MM.1S (cell line): ENCODE measurements at places on chromosomes 5 and 9.

DNA sequence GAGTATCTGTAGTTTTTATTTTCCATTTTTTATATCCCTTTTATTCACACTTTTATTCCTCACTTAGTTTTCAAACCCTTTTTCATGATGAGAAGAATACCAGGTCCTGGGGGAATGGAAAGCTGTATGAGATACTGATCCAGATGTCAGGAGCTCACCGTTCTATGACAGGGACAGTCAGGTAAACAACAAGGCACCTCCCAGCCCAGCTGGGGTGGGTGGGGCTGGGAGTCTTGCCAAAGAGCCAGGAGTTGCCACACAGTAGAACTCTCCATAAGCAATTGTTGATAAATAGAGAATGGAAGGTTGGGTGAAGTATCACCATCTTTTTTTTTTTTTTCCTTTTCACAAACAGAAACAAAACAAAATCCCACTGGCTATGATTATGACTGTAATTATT lies 225.8 kb downstream of the NSG2 start:
- peak; percentile 59 for DNase-seq

- DNase-seq, result no peak
Observed at GRCh38 chr5:27474395-27474794, 436.0 kb upstream of the CDH9 start.

DNA sequence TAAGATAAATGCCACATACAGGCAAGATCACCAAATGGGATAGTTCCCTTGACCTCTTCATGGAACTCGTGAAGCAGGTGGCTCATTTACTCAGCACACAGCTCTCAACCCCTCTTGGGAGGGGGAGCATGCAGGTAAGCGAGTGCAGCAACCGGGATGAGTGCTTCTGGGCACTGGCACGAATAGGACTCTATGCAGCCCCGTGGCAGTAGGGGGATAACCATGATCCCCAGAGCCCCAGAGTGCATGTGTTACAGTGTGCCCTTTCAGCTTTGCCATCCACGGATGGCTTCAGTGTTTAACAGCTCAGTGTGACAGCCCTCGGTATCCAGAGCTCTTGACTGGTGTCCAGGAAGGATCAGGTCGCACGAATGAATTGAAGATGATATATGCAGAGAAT lies 1187.1 kb downstream of the CDH9 start:
- no peak for DNase-seq

DNA sequence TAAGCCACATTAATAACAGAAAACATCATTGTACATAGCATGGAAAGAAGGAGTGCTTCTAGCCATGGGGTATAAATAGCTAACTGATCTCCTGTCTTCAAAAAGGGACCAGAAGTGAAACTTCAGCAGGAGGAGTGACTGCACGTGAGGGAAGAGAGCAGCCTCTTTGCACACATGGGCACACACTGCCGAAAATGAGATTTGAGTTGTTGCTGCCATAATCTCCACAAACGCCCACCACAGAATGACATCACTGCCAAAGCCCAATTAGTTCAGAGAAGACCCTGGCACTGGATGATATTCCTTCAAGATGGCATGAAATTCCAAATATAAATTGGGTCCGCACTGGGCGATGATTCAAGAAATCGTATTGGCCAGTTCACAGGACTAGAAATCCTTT lies 238.9 kb upstream of the NR4A3 start:
- no peak for DNase-seq

DNA sequence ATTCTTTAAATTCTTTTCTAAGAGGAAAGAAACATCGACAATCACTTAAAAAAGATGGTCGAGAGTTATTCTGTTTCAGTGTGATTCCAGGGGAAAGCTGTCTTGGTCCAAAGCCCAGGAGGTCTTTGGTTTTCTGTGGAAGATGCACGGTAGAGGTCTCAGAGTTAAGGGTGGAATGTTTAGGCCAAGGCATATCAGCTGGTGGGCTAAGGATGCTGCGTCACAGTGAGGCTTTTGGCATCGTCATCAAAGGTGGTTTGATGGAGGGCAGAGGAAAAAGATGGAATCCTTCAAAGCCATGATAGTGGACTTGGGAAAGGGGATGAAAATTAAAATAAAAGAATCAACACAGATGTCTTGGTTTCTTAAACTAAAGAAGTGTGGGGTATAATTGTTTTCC lies 137.3 kb upstream of the ANKH start:
- DNase-seq, result no peak

- DNase-seq, result no peak
Observed at GRCh38 chr5:35672995-35673394, 55.3 kb downstream of the SPEF2 start.

DNA sequence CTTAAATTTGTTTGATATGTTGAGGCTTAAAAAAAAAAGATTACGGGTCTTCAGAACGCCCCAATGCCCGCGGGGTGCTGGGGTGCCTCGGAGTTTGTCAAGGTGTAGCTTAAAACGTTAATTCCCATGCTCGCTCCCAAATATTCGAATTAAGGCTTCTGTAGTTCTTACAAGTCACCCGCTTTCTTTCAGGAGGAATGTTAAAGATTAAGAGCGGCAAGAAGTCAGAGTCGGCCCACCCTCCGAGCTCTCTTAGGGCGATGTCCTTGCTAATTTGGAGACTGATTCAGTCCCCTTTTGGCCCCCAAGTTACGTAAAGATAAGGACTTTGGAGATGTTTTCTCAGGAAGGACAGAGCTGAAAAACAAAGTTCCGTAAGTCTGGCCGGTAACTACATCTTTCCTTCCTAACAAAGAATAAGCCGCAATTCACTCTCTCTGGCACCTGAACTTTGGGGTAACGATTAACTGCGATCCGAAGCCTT lies 746 bp upstream of the NPM1 start:
- no peak for DNase-seq

- DNase-seq, result no peak
Observed at GRCh38 chr5:100584069-100584468, 48.9 kb downstream of the FAM174A start.

- no peak for DNase-seq
Observed at GRCh38 chr9:136786451-136786850, 4.7 kb upstream of the TMEM141 start.

GRCh38 chr5:3107156-3107611 lies 355.7 kb upstream of the IRX2 start:
- no peak for DNase-seq

GRCh38 chr5:40410964-40411635 lies 268.6 kb upstream of the PTGER4 start:
- no peak for DNase-seq

GRCh38 chr5:96008987-96009647 lies 47.5 kb upstream of the ELL2 start:
- no peak for DNase-seq

GRCh38 chr5:18314192-18314778 lies 680.0 kb downstream of the TAF11L14 start:
- DNase-seq, result peak; percentile 40

DNA sequence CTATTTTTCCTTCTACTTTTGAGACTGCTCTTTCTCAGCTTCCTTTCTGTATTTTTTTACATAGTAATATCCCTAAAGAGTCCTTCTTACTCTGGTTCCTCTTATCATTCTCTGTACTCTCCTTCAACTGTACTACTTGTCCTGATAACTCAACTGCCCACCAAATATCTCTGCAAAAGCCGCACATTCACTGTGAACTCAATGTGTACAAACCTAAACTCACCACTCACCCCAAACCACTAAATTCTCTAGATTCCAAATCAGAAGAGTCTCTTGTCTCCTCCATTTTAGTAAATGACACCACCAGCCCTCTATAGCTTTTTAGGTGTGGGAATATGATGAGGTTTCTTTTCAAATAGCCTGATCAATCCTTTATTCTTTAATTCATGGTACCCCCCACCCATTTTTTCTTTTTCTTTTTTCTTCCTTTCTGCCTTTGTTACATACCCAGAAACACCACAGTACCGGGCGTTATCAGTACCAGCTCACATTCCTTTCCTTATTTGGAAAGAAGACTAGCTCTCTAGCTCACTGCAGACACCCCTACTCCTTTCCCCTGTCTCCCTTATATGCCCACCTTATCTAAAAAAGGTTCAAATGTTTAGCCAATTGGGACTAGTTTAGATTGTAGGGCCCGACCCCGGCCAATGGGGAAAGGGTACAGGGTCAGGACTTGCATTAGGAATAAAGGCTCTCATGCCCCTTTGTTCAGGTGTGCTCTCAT lies 63.1 kb upstream of the RANBP6 start:
- DNase-seq, result no peak

DNA sequence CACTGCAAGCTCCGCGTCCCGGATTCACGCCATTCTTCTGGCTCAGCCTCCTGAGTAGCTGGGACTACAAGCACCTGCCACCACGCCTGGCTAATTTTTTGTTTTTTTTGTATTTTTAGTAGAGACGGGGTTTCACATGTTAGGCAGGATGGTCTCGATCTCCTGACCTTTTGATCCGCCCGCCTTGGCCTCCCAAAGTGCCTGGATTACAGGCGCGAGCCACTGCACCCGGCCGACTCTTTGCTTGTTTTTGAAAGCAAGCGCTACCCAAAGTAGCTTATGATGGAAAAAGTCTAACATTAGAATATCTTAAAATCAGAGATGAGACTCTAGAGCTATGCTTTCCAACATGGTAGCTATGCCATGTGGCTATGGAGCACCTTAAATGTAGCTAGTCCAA lies 585.5 kb upstream of the ITGA1 start:
- DNase-seq, result no peak

DNA sequence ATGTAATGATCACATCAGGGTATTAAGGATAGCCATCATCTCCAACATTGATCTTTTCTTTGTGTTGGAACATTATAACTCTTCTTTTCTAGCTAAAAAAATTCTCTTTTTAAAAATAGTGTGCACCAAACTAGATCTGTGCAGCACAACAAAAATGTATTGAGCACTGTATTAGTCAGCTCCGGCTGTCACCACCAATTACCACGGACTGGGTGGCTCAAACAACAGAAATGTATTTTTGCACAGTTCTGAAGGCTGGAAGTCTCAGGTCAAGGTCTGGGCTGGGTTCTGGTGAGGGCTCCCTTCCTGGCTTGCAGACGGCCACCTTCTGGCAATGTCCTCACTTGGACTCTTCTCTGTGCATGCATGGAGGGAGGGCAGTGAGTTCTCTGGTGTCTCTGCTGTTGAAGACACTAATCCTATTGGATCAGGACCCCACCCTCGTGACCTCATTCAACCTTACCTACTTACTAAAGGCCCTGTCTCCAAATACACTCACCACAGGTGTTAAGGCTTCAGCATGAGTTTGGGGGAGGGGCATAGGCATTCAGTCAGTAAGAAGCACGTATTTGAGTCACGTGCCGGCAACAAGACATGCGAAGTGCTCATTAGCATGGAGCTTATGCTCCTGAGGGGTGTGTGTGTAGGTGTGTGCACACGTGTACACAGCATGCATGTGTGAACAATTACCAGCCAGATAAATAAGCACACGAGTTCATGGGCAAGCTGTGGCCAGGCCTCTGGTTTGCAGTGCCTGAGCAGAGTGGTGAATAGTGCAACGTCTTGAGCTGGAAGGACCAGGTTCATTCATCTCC lies 89.4 kb upstream of the SH3PXD2B start:
- DNase-seq, result no peak

DNA sequence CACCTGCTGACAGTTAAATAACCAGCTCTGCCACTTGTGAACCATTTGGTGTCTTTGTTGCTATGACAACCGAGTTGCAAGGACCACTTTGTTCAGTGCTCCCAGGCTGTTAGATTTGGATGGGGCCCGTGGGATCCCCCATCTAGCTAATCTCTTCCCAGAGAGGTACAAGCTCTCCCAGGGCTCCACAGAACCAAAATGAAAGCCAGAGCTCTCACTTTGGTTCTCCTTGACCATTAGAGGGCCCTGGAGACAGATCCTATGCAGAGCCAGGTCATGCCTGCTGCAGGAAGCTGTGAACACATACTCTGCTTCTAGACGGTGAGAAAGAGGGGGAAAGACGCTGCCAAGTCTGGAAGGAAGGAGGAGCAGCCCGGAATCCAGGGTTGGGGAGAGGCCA lies 224.6 kb downstream of the GABBR2 start:
- no peak for DNase-seq

- DNase-seq, result no peak
Observed at GRCh38 chr5:125505115-125505514, 758.7 kb upstream of the ZNF608 start.

- DNase-seq, result no peak
Observed at GRCh38 chr9:3534614-3535404, 9.0 kb upstream of the RFX3 start.

DNA sequence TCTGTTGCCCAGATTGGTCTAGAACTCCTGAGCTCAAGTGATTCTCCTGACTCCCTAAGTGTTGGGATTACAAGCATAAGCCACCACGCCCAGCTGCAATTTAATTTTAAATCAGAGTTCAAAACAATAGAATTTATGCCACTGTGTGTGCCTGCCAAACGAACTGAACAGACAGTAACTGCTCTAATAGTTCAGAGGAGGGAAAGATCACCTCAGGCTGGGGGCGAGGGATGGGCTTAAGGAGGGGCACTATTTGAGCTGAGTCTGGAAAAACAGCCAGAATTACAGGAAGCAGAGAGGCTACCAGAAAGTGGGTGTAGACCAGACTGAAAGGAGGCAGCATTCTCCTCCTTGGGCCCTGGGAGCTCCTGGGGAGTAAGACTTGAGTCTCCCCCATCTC lies 12.2 kb downstream of the NOL6 start:
- DNase-seq, result no peak

GRCh38 chr5:157343842-157344790 lies 78.2 kb downstream of the CYFIP2 start:
- DNase-seq, result no peak

GRCh38 chr9:131833083-131833482 lies 93.2 kb upstream of the RAPGEF1 start:
- no peak for DNase-seq
